ENCODE measurements at places on chromosomes 2 and 18.
A peak's percentile ranks its signal among the peaks of the same experiment; 100 is the strongest.

DNA sequence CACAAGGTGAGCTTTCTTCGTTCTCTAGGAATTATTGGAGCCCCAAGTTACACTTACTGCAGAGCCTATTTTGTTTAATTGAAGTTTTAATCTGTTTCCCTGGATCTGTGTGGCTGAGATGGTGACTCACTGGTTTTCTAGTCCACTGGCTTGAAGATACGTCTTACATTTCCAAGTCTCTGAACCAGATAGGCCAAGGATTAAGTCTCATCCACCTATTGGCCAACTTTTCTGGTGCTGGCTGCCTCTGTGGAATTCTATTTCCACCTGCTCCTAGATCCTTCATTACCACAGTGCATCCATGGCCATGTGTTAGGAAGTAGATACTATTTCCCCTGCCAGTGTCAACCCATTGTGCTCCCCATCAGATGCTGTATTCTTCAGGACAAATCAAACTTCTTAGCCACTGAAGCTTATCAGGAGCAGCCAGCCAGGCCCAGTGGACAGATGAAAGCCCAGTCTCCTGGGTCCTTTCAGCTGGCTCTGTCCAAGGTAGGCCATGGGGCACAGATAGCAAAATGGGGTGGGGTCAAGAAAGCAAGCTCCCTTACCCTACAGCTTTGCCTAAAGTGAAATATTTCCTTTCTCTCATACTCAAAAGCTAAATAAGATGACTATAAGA lies 198.8 kb upstream of the TCF4 start:
- DNase-seq, result no peak

- DNase-seq, result peak; percentile 47
These were observed 148.9 kb downstream of the DTNB start for GRCh38 chr2:25524507-25524906.

DNA sequence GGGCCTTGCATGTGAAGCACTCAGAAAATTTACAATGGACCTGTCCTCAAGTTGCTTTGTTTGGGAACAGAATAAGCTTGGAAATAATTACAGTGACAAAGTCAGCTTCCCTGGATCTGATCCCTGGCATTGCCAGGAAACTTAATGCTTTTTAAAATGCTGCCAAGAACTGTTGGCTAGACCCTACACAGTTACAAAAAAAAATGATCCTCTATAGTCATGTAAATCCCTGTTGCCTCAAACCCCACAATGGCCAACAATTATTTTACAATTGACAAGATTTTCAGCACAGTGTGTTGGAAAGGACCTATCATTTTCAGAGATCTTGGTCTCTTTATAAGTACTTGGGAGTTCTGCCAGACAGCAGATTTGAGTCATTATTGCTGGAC lies 470.4 kb upstream of the ACVR2A start:
- DNase-seq, result no peak

GRCh38 chr2:159322419-159322818 lies 35.9 kb upstream of the WDSUB1 start:
- DNase-seq, result no peak

DNA sequence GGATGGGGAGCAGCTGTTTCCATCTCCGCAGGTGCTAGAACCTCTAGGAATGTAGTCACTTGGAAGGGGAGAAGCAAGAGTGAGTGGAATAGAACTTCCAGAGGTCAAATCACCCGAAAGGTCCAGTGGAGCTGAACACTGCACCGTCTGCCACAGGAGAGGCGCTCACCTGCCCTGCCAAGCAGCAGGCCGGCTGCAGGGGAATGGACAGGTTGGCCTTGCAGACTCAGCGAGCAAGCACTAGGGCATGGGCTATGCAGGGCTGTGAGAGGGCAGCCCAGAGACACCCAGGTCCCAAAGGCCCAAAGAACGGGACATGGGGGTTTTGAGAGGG lies 214.2 kb downstream of the TNS1 start:
- no peak for DNase-seq

DNA sequence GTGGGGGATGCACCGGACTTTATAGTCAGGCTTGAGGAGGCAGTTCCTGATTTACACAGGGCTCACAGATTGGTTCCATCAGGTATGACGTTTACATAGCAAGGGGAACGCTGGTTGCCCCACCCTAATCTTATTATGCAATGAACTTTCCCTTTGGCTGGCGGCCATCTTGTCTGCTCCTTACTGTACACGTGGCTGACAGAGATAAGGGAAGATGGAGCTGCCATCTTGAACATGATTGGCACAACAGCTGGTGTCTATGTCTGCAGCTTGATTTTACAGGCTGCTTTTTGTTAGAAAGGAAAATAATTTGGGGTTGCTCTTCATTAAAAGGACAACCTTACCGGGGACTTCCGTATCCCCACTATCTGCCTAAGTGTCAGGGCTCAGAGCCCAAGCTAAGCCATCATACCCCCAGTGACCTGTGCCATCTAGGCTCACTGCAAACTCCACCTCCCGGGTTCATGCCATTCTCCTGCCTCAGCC lies 33.5 kb upstream of the ATG16L1 start:
- DNase-seq, result no peak

GRCh38 chr2:112727276-112728028 lies 6.6 kb downstream of the NT5DC4 start:
- no peak for DNase-seq
